Hematopoietic multipotent progenitor cell treated with erythropoietin and hydrocortisone succinate and interleukin-3 and kit ligand, for 15 days (in vitro differentiated cells): ENCODE measurements at places on chromosomes 11 and 22.

GRCh38 chr11:65116370-65117205, 913 bp downstream of the ZNHIT2 start:
- peak; percentile 28 for DNase-seq

DNA sequence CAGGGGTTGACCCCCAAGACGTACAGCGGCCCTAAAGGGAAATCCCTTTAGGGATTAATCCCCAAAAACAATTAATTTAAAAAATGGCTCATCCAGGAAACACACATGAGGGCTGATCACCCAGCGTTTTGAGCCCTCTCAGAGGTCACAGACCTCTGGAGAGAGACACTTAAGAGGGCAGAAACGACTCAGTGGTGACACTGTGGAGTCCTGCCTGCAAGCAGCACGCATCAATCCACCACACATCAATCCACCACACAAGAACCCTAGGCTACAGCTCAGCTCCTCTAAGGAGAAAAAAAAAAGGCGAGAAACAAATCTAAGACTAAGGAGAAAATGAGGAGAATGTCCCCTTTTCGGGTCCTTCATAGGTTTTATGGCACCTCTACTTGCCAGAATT, 12.5 kb upstream of the SELENOH start:
- DNase-seq = no peak

DNA sequence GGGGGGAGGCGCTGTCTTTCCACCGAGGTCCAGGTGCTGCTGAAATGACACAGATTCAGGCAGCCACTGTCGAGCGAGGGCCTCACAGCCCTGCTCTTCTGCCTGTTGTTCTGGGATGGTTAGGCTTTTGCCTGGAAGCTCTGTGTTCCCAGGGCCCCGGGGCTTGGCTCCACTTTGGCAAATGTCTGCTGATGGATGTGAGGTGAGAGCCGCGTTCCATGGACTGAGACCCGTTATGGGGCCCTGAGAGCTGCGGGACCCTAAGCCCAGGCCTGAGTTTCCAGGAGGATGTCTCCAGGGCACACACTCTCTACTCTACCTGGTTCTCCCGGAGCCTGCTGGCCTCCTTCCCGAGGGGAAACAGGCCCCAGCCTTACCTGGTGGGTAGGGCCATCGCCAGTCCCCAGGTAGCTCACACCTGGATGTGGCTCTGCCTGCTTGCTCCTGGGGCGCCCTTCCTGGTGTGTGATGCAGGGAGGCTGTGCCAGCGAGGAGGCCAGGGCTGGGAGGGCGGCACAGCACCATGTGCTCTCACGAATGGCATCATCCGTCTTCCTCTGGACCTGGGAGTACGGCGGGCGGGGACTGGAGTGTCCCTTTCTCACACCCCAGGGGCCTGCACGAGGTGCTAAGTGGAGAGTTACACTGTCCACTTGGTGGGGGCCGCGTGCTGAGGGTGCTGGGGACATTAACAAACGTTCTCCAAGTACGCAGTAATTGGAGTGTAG, 435.5 kb downstream of the TBC1D22A start:
- no peak for DNase-seq

GRCh38 chr22:44024288-44024921, at the start of gene PARVB:
Gene PARVB (plus strand): TSS chr22:44024302. CDS start chr22:44024340, 38 bp downstream.
- no peak for DNase-seq

DNA sequence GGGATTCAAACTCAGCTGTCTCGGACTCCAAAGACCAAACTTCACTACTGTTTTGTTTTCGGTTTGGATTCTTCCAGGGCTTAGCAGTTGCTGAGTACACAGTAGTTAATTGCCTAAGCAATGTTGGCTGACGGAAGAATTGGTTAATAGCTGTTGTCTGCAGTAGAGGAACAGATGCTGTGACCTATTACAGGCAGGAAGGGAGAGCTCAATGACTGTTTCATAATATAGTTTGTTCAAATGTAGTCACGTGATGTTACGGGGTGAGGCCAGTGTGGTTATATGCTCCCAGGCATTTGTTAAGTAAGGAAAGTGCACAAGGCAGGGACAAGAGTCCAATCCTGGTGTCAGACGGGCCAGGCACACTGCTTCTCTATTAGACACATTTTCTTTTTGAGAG, 222.6 kb upstream of the CCDC90B start:
- no peak for DNase-seq

- no peak for DNase-seq
Measured at GRCh38 chr11:69650081-69650831, 9.3 kb downstream of the CCND1 start.

DNA sequence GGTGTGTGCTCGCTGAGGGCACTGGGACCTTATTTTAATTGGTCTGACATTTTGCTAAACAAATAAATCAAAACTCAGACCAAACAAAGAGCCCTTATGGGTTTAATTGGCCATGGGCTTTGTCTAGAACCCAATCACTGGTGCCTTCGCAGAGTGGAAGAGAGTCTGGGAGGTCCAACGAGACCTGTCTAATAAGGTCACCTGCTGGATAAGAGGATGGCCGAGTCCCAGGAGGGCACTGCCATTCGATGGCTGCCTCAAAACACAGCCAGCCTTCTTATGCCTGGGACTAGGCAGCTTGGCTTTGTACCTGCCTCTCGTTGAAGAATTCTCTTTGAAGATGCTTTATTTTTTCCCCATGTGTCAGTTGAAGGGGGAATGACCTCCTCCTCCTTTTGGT, 171.1 kb downstream of the CEP164 start:
- DNase-seq = no peak

DNA sequence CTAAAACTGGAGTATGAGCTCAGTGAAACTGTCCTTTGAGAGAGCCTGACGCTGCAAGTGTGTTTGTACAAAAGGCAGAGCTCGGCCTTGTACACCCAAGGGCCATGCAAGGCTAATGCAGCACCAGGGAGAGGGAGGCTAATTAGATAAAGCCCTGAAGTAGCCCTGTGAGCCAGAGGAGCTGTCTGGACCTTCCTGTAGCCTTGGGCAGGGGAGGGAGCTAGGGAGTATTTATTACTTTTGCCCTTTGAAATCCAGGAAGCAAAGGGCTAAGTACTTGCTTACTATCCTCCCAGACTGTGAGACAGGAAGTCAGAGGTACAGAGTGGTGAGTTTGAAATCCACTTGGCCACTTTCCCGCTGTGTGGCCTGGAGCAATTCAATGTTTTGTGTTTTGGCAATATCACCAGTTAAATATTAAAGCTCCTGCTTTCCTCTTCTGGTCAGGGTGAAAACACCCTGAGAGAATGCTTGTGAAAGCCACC, 10.2 kb upstream of the LDHA start:
- no peak for DNase-seq

DNA sequence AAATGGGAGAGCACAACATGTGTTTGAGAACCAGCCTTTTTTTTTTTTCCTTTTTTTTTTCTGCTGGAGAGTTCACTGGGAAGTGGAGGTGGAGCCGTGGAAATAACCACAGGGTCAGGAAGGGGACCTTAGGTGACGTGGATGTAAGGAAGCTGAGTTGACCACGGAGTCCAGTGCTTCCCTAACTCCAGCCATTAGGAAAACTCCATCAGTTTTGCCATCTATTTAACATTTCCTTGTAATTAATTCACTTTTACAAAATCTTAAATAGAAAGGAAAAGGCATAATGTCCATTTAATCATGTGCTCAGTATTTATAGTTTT, 2.0 kb upstream of the CDK2AP2 start:
- DNase-seq = no peak

- DNase-seq = no peak
Measured at GRCh38 chr22:34885852-34886251, 180.1 kb upstream of the ISX start.

GRCh38 chr11:26623076-26623659, 51.1 kb upstream of the MUC15 start:
- DNase-seq = no peak

DNA sequence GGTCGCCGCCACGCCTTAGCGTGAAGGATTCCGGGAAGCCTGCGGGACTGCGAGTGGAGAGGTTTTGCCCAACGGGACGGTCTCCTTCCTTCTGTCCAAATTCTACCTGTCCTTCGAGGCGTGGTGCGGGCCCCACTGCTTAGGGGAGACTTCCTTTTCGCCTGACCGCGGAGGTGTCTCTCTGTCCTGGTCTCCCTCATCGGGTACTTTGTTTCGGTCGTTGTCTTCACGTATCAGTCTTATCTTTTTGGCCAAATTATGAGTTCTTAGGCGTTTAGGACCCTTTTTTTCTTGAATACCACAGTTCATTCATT, 388 bp downstream of the HINFP start:
- no peak for DNase-seq

DNA sequence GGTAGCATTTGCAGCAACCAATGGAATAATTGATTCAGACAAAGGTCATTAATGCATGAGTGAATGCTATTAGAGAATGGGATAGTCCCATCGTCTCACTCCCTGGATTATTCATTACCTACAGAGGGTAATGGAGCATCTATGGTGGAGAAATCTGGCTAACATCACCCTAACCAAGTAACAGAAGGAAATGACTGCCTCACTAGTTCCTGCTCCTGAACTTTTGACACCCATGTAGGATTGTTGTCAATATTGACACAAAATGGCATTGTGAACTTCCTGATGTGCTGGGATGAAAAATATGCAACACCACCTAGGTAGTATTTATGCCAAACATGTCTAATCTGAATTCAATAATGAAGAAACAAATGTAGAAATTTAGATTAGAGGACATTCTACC, 44.0 kb upstream of the KIRREL3 start:
- DNase-seq = no peak

GRCh38 chr11:20015529-20016427, 144.5 kb downstream of the DBX1 start:
- DNase-seq = no peak

DNA sequence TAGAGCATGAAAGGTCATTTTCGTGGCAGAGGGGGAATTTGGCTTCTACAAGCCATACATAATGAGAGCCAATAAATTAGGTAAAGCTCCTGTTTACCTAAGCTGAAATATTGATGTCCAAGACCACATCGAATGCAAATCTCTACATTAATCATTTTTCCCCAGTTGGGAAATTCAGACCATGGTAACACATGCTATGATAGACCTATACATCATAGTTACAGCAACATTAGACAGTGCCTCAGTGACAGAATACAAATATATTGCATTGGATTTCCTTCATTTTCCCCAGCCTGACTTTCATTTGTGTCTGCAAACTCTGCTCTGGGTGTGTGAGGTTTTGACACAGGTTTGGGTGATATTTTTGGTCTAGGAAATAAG, 1079.7 kb upstream of the TENM4 start:
- DNase-seq = no peak

DNA sequence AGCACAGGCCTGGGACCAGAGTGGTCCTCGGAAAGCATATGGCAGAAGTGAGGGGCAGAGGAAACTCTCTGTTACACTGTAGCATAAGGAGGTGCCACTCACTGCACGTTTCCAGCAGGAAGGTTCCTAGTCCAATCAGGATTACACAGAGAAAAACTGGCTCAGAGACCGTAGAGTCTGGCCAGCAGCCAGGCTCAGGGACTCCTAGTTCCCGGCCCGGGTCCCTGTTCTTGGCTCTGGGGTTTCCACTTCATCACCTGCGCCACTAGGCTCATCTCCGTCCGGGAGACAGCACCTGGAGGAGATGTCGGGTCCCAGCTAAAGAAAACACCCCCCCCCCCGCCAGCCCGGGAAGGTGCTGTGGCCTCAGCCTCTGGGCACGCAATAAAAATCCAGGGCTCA, 1.1 kb downstream of the TTLL12 start:
- DNase-seq = peak; percentile 35

DNA sequence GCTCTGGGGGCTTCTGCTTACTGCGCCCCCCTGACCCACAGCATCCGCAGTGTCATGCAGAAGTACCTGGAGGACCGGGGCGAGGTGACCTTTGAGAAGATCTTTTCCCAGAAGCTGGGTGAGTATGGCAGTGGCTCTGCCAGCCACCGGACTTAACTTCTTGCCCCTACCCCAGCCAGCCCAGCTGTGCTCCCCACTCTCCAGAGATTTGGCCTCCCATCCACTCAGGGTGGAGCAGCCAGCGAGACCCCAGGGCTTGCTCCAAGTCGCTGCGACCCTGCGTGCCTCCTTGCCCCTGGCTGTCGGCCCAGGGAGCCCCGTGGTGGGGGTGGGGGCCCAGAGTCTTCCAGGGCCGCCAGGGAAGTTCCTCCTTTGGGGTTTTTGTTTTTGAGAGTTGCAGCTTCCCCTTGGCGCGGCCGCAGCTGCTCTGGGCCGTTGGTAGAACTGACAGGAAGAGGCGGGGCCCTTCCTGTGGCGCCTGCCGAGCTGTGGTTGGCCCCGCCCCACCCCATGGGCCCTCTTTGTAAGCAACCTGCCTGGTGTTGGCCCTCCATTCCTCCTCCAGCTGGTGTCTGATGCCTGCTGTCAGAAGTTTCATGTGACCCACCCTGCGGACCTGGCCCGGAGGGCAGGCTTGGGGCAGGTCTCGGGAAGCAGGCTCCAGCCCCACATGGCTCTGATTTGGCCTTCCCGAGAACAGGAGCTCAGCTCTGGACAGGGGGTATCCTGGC, 11.1 kb downstream of the GRK2 start:
- DNase-seq = peak; percentile 76

- no peak for DNase-seq
Measured at GRCh38 chr11:126319374-126319740, 15.5 kb downstream of the DCPS start.

DNA sequence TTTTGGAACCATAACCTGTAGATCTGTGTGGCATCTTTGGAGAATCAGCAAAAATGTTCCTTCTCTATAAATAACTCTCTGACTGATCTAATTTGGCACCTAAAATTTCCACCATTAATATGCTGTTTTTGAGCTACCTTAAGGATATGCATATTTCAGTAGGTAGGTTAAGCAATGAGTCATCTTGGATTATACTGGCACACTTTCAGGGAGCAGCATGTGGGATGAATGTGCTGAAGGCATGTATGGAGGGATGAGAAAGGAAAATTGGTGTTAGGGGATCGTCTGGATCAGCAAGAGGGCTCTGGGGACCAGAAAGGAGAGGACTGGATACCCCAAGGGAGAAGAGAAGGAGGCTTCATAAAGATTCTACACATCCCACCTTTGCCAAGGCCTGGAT, 44.6 kb upstream of the ELF5 start:
- no peak for DNase-seq

GRCh38 chr11:62974848-62975522, 9.8 kb downstream of the SLC22A6 start:
- peak; percentile 30 for DNase-seq

- no peak for DNase-seq
Measured at GRCh38 chr11:9379041-9379440, 5.4 kb upstream of the IPO7 start.

- no peak for DNase-seq
Measured at GRCh38 chr22:26889802-26890201, 232.4 kb downstream of the MIAT start.

- no peak for DNase-seq
Measured at GRCh38 chr11:10828402-10828801, 19.7 kb upstream of the EIF4G2 start.

GRCh38 chr11:102393272-102393730, 46.3 kb downstream of the BIRC2 start:
- DNase-seq = no peak

GRCh38 chr11:44814881-44815592, 88.3 kb downstream of the TSPAN18 start:
- no peak for DNase-seq

- no peak for DNase-seq
Measured at GRCh38 chr22:44459551-44459950, 38.5 kb downstream of the RTL6 start.

- DNase-seq = no peak
Measured at GRCh38 chr11:106344394-106344793, 266.9 kb downstream of the AASDHPPT start.

GRCh38 chr22:22691716-22692701, 47.6 kb downstream of the GGTLC2 start:
- DNase-seq = no peak

GRCh38 chr22:50544746-50545253, 899 bp upstream of the KLHDC7B start:
- DNase-seq = no peak
